ENCODE measurements at places on chromosomes 11 and 22. TPM values are rescaled to one million over a fixed set of nuclear protein-coding genes. Genes with fewer than 3 reads are reported as not detected.

- DNase-seq = no peak
Measured at GRCh38 chr11:113528982-113529381, 53.8 kb upstream of the DRD2 start.

- no peak for DNase-seq
Measured at GRCh38 chr11:62071408-62071807, 52.4 kb upstream of the INCENP start.

GRCh38 chr11:123616505-123617198, 37.8 kb downstream of the SCN3B start:
- DNase-seq = no peak

GRCh38 chr11:16738947-16739815, 734 bp downstream of the C11orf58 start:
- no peak for DNase-seq

Gene COMT
- 11.3 TPM for total RNA-seq

Gene OPCML
- total RNA-seq = not detected

Data from CD4-positive, alpha-beta T cell (primary cell).